Erythroblast (primary cell): ENCODE measurements at places on chromosomes 5 and 9.

DNA sequence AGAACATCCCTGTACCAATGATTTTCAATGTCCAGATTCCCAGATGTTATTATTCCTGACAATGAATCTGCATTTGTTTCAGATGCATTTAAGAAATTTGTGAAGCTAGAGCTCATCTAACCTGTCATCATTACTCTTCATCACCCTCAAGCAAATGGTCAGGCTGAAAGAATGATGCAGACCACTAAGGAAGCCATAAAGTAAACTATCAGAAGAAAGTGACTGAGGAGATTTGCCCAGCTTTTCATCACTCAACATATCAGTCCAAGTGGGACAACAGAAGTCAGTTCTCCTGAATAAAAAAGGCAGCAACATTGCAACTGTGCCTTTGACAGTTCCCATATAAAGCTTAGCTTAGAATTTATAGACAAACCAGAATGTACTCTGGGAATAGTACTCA lies 419.9 kb downstream of the PDE4D start:
- no peak for DNase-seq

DNA sequence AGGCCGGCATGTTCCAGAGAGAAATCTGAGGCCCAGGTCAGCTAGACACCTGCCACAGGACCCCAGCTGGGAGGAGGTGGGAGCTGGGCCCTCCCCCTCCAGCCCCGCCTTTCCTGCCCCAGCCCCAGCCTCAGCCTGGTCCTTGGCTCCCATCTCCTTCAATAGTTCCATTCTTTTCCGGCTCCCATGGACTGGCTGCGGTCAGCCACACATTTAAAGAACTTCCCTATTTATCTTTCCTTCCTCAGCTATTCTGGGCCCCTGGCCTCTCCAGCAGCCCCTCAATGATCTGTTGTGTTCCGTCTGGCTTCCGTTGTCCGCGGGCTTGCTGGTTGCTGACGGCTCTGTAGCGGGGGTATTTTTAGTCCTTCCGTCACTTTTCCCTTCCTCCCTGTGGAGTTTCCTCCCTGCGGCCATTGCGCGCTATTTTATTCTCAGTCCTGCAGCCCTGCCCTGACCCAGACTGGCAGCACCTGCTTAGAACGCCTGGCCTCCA lies 73.8 kb downstream of the AMBP start:
- DNase-seq, result no peak

DNA sequence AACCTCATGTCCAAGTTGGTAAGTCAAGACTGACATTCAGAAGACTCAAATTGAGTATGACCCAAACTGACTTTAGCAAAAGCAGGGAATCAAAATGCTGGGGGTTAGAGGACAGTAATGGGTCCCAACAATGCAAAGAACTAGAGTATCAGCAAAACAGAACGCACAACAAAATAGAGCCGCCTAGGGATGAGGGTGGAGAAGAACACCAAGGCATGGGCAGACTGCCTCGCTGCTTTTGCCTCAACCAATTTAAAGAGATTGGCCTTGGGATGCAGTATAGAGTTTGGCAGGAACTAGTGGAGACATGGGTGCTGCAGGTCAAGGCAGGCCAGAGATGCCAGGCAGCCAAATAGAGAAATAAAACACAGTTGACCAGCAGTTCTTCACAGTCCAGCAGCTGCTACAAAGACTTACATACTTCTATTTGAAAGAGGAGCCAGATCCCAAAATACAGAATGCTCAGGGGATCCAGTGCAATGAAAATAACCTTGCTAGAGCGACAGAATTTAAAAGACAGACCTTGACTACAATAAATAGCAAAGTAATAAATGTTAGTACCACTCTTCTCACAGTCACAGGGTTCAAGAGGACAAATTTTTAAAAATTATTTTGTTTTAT lies 83.9 kb upstream of the NIPBL start:
- DNase-seq, result no peak

GRCh38 chr5:1883120-1883924 lies 597 bp upstream of the IRX4 start:
- no peak for DNase-seq

GRCh38 chr9:87760529-87760928 lies 34.6 kb downstream of the CTSL start:
- no peak for DNase-seq

- no peak for DNase-seq
Observed at GRCh38 chr9:83299094-83299493, 236.2 kb upstream of the RASEF start.

DNA sequence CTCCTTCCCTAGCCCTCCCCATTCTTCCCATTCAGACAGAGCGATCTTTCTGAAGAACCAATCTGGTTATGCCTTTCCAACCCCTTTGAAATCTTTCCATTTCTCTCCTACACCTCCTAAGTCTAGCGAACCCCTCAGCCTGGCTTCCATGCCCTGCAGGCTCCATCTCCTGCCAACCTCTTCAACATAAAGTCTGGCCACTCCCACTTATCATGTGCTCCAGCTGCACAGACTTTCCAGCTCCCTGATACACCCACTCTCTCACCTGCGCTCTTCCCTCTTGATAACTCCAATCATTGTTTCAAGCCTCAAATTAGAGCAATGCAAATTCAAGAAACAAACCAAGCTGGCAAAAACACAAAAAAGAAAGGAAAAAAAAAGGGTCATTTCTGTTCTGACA lies 3.8 kb upstream of the ORM1 start:
- no peak for DNase-seq

DNA sequence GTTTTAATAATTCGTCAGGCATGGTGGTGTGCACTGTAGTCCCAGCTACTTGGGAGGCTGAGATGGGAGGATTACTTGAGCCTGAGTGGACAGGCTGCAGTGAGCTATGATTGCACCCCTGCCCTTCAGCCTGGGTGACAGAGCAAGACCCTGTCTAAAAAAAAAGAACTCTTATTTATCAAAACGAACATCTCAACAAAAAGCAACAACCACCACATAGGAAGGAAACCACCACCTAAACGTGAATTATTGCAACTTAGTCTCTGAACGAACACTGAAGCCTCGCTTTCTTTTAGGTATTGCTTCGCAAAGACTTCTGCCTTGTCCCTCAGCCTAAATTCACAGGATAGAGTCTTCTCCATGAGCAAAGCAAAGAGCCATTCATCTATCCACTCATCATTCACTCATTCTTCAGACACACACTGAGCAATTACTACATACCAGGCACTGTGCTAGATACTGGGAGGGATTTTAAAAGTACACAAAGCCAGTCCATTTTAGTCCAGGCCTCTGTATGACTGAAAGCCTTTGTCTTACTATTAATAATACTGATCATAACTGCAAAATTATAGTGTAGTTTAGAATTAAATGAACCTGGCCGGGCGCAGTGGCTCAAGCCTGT lies 57.4 kb downstream of the THBS4 start:
- DNase-seq, result no peak

- no peak for DNase-seq
Observed at GRCh38 chr5:6762116-6762515, 48.9 kb downstream of the TENT4A start.

GRCh38 chr5:126763371-126763770 lies 13.6 kb upstream of the LMNB1 start:
- DNase-seq, result no peak

GRCh38 chr9:134678666-134679443 lies 37.3 kb downstream of the COL5A1 start:
- DNase-seq, result no peak

- DNase-seq, result no peak
Observed at GRCh38 chr5:112388074-112388473, 31.0 kb downstream of the EPB41L4A start.

DNA sequence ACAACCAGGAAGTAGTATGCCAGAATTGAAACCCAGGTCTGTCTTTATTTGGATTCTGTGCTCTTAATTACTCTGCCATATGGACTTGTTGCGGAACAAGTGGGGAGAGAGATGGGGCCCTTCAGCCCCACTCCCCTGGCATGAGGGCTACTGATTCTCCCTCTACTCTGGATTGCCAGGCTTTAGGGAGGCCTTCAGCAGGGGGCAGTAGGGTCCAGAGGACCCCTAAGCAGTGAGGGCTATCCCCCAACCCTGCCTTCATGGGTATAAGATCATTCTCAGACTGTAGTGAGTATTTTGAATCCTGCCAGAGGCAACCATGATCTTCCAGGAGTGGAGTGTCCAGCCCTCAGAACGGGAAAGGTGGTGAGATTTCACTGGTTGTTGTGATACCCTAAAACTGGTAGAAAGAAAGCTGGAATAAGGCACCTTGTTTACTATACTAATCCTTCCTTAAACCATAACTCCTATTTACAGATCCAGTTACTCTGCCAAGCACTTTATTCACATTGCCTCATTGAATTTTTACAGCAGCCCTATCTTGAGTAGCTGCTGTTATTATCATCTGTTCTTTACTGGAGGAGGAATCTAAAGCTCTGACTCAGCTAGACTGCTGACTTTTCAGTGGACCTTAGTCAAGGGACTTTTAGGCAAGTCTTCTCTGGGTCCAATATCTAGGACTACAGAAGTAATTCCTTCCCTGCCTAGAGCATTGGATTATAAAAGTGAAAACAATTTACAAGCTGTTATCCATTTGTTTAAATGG lies 31.3 kb upstream of the LARP1 start:
- peak; percentile 86 for DNase-seq

GRCh38 chr5:124232515-124232914 lies 513.9 kb downstream of the ZNF608 start:
- no peak for DNase-seq

- DNase-seq, result no peak
Observed at GRCh38 chr5:168699002-168699401, 119.8 kb upstream of the PANK3 start.

DNA sequence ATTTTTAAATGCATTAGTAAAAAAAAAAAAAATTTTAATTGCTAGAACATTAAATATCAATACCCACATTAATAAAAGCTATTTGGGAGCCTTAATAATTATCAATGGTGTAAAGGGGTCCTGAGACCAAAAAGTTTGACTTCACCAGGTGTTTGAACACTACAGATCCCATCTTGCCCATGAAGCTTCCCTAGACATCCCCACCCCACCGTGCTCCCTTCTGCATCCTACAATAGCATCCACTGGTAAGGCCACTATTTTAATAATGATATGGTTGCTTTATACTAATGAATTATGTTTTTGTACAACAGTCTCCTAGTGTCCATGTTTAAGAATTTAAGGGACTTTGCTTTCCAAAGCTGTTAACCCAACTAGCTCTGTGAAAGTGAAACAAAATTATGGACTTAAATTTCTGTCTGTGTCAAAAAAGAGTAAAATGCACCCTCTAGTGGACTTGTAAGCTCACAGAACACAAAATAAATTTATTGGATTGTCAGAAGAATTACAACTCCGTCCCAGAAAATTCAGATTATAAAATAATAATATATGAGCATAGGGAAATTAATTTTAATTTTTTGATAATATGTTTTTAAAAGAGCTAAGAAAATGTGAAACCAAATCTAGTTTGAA lies 76.0 kb downstream of the ARL15 start:
- peak; percentile 54 for DNase-seq

- DNase-seq, result no peak
Observed at GRCh38 chr9:81074221-81074620, 615.1 kb downstream of the TLE1 start.

GRCh38 chr9:5364294-5365024 lies 24.8 kb upstream of the RLN1 start:
- peak; percentile 20 for DNase-seq

DNA sequence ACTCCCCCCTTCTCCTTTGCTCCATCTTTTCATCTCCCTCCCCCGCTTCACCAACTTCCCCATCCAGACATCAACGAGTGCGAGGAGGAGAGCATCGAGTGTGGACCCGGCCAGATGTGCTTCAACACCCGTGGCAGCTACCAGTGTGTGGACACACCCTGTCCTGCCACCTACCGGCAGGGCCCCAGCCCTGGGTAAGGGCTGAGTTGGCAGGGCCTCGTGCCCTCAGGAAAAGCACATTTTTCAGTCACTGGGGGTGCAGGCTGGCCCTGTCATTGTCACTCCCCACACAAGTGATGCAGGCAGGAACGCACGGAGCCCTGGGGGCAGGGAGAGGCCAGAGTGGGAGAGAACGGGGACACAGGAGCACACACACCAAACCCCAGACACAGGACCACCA lies 12.4 kb upstream of the ASS1 start:
- no peak for DNase-seq

DNA sequence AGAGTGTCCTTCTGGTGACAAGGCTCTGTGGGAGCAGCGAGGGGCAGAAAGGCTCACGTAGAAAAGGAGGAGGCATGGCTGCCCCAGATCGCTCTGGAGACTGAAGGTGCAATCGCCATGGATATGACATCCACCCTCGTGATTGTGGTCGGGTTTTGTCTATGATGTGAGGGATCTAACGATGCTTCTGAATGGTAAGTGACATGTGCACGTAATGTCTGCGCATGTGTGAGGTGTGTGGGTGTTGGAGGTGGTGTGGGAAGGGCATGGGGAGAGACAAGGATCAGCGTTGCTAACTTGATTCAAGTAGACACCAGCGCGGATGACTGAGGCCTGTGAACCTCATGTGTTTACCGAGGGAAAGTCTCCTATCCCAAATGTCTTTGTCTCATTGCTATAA lies 20.2 kb downstream of the IRX1 start:
- DNase-seq, result no peak

DNA sequence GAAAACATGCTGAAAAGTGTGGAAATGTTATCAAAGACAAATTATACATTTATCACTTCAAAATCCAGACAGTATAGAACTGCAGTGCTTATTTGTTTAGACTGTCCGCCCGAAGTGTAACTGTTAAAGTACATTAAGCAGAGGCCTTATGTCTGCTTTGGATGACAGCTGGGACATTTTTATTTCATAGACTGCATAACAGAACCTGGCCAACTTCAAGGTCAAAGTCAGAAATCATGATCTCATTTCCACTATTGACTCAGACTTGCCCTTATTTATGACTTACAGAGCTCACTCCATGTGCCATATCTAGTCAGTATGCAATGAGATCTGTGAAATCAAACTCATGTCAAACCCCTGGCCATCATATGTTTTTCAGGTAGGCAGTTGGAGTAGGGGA lies 87.7 kb downstream of the RAB3C start:
- DNase-seq, result no peak

DNA sequence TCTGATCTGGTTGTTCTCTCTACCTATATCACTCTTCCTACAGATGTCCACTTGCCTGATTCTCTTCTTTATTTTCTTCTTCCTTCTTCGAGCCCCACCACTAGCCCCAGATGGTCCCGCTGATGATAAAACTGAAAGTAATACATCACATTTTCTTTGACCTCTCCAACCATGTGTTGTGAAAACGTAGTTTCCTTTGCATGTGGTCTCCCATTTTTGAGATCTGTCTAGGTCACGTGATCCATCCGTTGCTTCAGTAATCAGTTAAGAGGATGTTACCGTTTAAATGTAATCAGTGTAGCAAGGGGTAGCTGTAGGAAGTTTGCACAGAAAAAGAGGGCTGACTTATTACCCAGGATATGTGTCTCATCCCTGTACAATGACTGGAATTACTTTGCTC lies 426.3 kb upstream of the TLE4 start:
- DNase-seq, result no peak

DNA sequence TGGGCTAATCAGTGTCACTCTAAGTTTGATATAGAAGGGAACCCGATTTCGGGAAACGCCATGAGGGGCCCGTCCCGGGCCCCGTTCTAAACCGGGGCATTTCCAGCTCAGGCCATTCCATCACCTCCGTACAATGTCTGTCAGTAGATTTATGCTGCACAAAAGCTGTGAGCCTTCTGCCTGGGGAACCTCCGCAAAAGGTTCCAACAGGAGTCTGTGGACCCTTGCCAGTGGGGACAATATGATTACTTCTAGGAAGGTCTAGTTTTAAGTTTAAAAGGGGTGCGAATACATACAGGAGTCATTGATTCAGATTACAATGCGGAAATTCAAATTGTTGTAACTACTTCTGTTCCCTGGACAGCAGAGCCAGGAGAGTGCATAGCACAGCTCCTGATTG lies 57.6 kb downstream of the RAPGEF1 start:
- no peak for DNase-seq
